ENCODE measurements at places on chromosomes 2 and 18.
A peak's percentile ranks its signal among the peaks of the same experiment; 100 is the strongest.

- DNase-seq: no peak
These were observed 37.7 kb downstream of the COBLL1 start for GRCh38 chr2:164803776-164804466.

DNA sequence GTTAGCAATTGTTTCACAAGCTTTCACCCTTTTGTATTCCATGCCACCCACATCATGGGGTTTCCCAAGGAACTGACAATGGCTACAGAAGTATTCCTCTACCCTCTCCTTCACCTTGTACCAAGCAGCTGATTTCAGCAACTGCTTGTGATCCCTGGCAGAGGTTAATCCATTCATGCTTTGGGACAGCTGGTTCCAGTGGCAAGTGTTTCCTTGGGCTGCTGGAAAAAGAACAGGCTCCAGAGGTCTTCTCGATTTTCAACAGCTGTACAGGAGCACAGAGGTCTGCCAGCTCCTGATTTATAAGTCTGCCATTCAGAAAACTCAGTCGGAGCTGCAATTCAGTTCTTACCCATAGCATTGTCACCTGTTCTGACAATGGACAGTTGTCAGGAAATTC, 239.2 kb upstream of the CWC22 start:
- DNase-seq: no peak

GRCh38 chr2:216082805-216083204, 1.1 kb downstream of the TMEM169 start:
- peak; percentile 17 for DNase-seq

- no peak for DNase-seq
These were observed 111.3 kb downstream of the PLCL1 start for GRCh38 chr2:197915548-197916265.

- DNase-seq: no peak
These were observed 8.3 kb upstream of the CASP10 start for GRCh38 chr2:201174687-201175086.

DNA sequence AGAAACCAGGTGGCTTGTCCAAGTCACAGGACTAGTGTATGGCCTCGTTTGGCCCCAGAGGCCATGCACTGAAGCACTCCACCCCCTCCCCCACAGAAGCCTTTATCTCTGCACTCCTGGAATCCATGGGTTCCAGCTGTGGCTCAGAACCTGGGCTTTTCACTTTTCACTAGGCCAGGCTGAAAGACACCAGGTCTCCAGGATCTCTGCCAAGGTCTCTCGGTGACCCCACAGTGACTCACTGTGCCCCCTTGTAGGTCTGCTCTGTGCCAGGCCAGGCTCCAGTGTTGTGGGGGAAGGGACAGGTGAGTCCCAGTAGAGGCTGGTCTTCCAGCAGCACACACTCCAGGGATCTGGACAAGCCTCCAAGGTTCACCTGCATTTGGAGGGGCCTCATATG, 31.0 kb upstream of the GLI2 start:
- no peak for DNase-seq

DNA sequence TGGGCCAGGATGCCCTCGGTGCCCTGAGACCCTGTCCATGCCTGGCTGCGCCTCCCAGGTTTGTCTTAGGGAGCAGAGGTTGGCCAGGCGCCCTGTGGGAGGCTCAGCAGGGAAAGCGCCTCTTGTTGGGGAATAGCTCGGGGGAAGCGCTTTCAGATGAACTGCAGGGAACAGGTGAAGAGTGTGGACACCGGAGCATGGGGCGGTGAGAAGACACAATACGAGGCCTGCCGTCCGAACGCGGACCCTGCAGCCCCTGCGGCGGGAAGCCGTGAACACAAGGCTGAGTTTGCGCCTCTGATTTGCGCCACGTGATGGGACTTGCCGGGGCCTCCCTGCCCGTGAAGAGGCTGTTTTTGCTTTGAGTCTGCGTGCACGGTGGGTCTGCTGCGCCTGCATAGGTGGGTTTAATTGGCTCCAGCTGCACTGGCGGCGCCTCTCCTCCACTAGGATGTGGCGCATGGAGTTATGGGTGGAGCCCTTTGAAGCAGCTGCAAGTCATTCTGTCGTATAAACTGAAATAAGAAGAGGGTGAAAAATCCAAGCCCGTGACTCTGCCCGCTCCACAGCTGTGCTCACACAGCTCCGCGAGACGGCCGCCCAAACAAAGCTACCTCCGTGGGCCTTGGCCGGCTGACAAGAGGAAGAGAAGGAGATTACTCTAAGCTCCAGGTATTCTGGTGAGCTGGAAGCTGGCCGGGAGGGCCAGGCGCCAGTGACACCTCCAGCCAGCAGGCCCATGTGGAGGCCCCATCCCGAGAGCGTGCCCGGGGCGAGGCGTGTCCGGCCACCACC, 103.5 kb upstream of the CTDP1 start:
- no peak for DNase-seq
